ENCODE measurements at places on chromosomes 11 and 22. TPM values are rescaled to one million over a fixed set of nuclear protein-coding genes. Genes with fewer than 3 reads are reported as not detected.

Gene KRTAP5-2
- total RNA-seq: not detected

Gene SLC15A3
- 9.6 TPM for total RNA-seq

Gene GPR83
- total RNA-seq: 0.07 TPM

Gene HEPN1
- not detected for total RNA-seq

Gene WNT7B
- not detected for total RNA-seq

Gene CDK2AP2
- total RNA-seq: 64.1 TPM

Gene CADM1
- 0.91 TPM for total RNA-seq

Gene SLC22A25
- total RNA-seq: not detected

Gene OR52H1
- total RNA-seq: not detected

Gene MAPK12
- total RNA-seq: 8.1 TPM

Gene PNPLA5
- total RNA-seq: not detected

Gene RPS3
- total RNA-seq: 4,569 TPM

- H3K27me3 ChIP-seq: no peaks in the 10 kb centered on the region
- peak; percentile 61 for DNase-seq
- no peak overlapping the region for H3K27ac ChIP-seq
- peaks cover 23% of the 10 kb centered on the region for H3K36me3 ChIP-seq
- H3K4me1 ChIP-seq: peaks cover 8% of the 10 kb centered on the region
Observed at GRCh38 chr11:87097582-87097981, 59.8 kb downstream of the TMEM135 start.

DNA sequence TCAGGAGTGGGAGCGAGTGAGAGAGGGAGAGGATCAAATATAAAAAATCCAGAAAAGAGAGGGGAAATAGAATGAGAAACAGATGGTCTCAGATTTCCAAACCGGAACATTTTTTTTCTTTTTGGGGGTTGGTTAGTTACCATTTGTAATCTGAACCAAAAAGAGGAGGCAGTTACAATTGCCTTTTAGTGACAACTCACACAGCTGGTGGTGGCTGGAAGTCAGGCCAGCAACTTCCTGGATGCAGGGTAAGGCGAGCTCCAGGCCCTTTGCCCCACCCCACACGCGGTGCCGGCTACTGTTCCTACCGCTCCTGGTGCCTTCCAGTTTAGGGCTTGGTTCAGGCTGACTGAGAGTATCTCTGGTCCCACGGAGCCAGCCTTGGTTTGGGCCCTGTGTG lies 21.0 kb upstream of the UBASH3B start:
- H3K4me3 ChIP-seq: no peak overlapping the region
- H3K4me1 ChIP-seq: peaks cover 6% of the 10 kb centered on the region
- peaks cover 2% of the 10 kb centered on the region for H3K27me3 ChIP-seq
- DNase-seq: no peak
- H3K27ac ChIP-seq: no peak overlapping the region

GRCh38 chr22:46052331-46052771 lies 75.4 kb upstream of the WNT7B start:
- peaks cover 3% of the 10 kb centered on the region for H3K36me3 ChIP-seq
- DNase-seq: peak; percentile 6
- peak overlapping the region; percentile 82 for H3K4me3 ChIP-seq
- no peaks in the 10 kb centered on the region for H3K27me3 ChIP-seq

GRCh38 chr11:17145972-17146371 lies 61.8 kb downstream of the PIK3C2A start:
- H3K4me1 ChIP-seq: peaks cover 16% of the 10 kb centered on the region
- DNase-seq: no peak
- H3K36me3 ChIP-seq: peaks cover 37% of the 10 kb centered on the region
- H3K27me3 ChIP-seq: no peaks in the 10 kb centered on the region
- H3K4me3 ChIP-seq: no peak overlapping the region
- H3K27ac ChIP-seq: no peak overlapping the region

GRCh38 chr11:28169816-28170215 lies 61.6 kb downstream of the METTL15 start:
- H3K4me3 ChIP-seq: no peak overlapping the region
- peaks cover 28% of the 10 kb centered on the region for H3K36me3 ChIP-seq
- peaks cover 9% of the 10 kb centered on the region for H3K4me1 ChIP-seq
- no peak overlapping the region for H3K27ac ChIP-seq
- no peaks in the 10 kb centered on the region for H3K27me3 ChIP-seq
- DNase-seq: no peak

- no peak overlapping the region for H3K27ac ChIP-seq
- no peak overlapping the region for H3K4me3 ChIP-seq
- H3K4me1 ChIP-seq: no peaks in the 10 kb centered on the region
- H3K27me3 ChIP-seq: peaks cover 3% of the 10 kb centered on the region
Observed at GRCh38 chr11:116061322-116061721, 557.1 kb upstream of the CADM1 start.

- H3K4me1 ChIP-seq: no peaks in the 10 kb centered on the region
- DNase-seq: no peak
- H3K4me3 ChIP-seq: no peak overlapping the region
- H3K27me3 ChIP-seq: peaks cover 10% of the 10 kb centered on the region
- H3K27ac ChIP-seq: no peak overlapping the region
Observed at GRCh38 chr22:26143806-26144325, 25.4 kb upstream of the SEZ6L start.

- no peaks in the 10 kb centered on the region for H3K27me3 ChIP-seq
- H3K36me3 ChIP-seq: peaks cover 7% of the 10 kb centered on the region
- H3K27ac ChIP-seq: peak overlapping the region; percentile 45
- H3K4me3 ChIP-seq: peak overlapping the region; percentile 82
Observed at GRCh38 chr11:76382209-76382608, 1.1 kb downstream of the GVQW3 start.

DNA sequence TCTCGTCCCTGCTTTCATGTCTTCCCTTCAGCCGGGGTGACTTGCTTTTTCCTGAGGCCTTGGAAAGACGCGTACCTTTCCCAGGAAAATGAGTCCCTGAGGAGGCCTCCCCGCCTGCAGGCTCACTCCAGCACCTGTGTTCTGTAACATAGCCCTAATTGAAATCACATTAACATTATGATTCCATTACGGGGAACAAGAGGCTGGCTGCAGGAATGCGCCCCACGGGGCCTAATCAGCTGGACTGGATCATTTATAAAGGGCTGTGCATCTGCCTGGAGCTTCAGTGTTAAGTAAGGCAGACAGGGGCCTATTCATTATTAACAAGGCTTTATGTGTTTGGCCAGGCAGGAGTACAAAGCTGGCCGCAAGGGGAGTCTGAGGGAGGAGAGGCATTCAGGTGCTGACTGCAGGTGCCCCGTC lies 41.9 kb upstream of the TSPAN18 start:
- no peak overlapping the region for H3K27ac ChIP-seq
- H3K4me3 ChIP-seq: no peak overlapping the region
- H3K27me3 ChIP-seq: peaks cover 4% of the 10 kb centered on the region
- H3K36me3 ChIP-seq: no peaks in the 10 kb centered on the region
- no peak for DNase-seq

GRCh38 chr22:48867891-48868290 lies 959.8 kb downstream of the BRD1 start:
- no peak overlapping the region for H3K27ac ChIP-seq
- no peaks in the 10 kb centered on the region for H3K36me3 ChIP-seq
- no peaks in the 10 kb centered on the region for H3K4me1 ChIP-seq
- no peak for DNase-seq
- H3K4me3 ChIP-seq: no peak overlapping the region
- H3K27me3 ChIP-seq: peaks cover 21% of the 10 kb centered on the region

DNA sequence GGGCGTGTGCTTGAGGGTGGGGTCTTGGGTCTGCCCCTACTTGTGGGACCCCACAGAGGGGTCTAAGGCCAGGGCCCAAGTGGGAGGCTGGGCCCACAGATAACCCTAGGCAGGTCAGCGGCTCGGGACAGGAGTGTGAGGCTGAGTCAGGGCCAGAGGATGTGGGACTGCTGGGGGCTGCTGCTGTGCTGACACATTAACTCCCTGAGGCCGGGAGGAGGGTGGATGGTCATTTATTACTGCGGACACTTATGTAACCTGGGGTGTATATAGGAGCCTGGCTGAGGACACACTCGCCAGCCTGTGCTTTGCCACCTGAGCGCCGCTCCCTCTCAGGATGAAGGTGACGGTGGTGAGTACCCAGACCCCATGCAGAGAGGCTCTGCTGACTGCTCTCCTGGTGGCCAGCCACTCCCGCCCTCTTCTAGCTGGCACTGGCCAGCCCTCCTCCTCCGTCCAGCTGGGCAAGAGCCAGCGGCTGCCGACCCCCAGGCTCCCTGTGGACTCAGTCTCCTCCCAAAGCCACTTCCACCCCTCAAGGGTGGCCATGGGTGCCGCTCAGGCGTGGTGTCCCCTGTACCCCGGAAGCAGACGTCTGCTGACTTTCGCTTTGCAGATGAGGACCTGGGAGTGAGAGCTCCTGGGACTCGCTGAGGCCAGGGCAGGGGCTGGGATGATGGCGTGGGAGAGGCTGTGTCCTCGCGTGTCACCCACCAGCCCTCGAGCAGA lies at the start of gene MIOX:
Gene MIOX, plus strand, starts transcription at position 299 of the 729 bp plus-strand sequence. Its CDS starts 39 bp downstream, at position 338.
- peak; percentile 5 for DNase-seq
- H3K4me3 ChIP-seq: no peak within 1 kb of the TSS
- H3K27me3 ChIP-seq: no peaks in the 10 kb centered on the region
- H3K27ac ChIP-seq: no peak within 1 kb of the TSS
- H3K36me3 ChIP-seq: no peaks in the 10 kb centered on the region
- H3K4me1 ChIP-seq: peaks cover 7% of the 10 kb centered on the region

GRCh38 chr11:118441770-118442275 lies 5.5 kb downstream of the KMT2A start:
- peak overlapping the region; percentile 5 for H3K27ac ChIP-seq
- peaks cover 38% of the 10 kb centered on the region for H3K36me3 ChIP-seq
- H3K4me3 ChIP-seq: peak overlapping the region; percentile 27
- peak; percentile 27 for DNase-seq

DNA sequence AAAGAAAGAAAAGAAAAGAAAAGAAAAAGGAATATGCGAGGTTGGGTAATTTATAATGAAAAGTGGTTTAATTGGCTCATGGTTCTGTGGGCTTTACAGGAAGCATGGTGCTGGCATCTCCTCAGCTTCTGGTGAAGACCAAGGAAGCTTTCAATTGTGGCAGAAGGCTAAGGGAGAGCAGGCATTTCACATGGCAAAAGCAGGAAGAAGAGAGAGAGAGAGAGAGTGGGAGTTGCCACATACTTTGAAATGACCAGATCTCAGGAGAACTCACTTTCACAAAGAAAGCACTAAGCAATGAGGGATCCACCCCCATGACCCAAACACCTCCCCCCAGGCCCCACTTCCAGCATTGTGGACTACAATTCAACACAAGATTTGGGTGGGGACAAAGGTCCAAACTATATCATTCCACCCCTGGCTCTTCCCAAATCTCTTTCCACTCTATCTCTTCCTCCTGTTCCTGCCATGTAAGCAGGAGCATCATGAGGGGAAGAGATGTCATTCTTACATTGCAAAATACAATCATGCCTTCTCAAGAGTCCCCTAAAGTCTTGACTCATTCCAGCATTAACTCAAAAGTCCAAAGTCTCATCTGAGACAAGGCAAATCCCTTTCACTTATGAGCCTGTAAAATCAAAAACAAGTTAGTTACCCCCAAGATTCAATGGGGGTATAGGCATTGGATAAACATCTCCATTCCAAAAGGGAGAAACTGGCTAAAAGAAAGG lies 38.9 kb downstream of the LINC01488 start:
- no peak overlapping the region for H3K4me3 ChIP-seq
- no peak overlapping the region for H3K27ac ChIP-seq
- H3K4me1 ChIP-seq: no peaks in the 10 kb centered on the region

GRCh38 chr11:119249671-119250010 lies 43.5 kb downstream of the CBL start:
- no peaks in the 10 kb centered on the region for H3K27me3 ChIP-seq
- no peak for DNase-seq
- peaks cover 11% of the 10 kb centered on the region for H3K36me3 ChIP-seq
- H3K4me3 ChIP-seq: no peak overlapping the region

- H3K4me3 ChIP-seq: no peak overlapping the region
- H3K27ac ChIP-seq: peak overlapping the region; percentile 71
- H3K4me1 ChIP-seq: peaks cover 8% of the 10 kb centered on the region
- no peak for DNase-seq
- no peaks in the 10 kb centered on the region for H3K27me3 ChIP-seq
- peaks cover 16% of the 10 kb centered on the region for H3K36me3 ChIP-seq
Observed at GRCh38 chr22:19412478-19412877, 19.1 kb downstream of the HIRA start.

- H3K4me3 ChIP-seq: no peak overlapping the region
- no peaks in the 10 kb centered on the region for H3K36me3 ChIP-seq
- no peak for DNase-seq
- H3K4me1 ChIP-seq: no peaks in the 10 kb centered on the region
Observed at GRCh38 chr11:27031754-27032153, 8.9 kb upstream of the BBOX1 start.

- H3K4me3 ChIP-seq: no peak overlapping the region
- H3K27me3 ChIP-seq: no peaks in the 10 kb centered on the region
- H3K4me1 ChIP-seq: peaks cover 11% of the 10 kb centered on the region
Observed at GRCh38 chr11:31433851-31434250, 64.2 kb downstream of the DNAJC24 start.

- no peak overlapping the region for H3K4me3 ChIP-seq
- DNase-seq: no peak
- H3K36me3 ChIP-seq: peaks cover 32% of the 10 kb centered on the region
- no peak overlapping the region for H3K27ac ChIP-seq
- H3K4me1 ChIP-seq: peaks cover 21% of the 10 kb centered on the region
- no peaks in the 10 kb centered on the region for H3K27me3 ChIP-seq
Observed at GRCh38 chr11:47244448-47245350, 3.9 kb downstream of the ACP2 start.

- H3K27me3 ChIP-seq: no peaks in the 10 kb centered on the region
- H3K4me3 ChIP-seq: no peak overlapping the region
- H3K36me3 ChIP-seq: no peaks in the 10 kb centered on the region
- no peaks in the 10 kb centered on the region for H3K4me1 ChIP-seq
Observed at GRCh38 chr11:106670069-106670468, 348.2 kb downstream of the GUCY1A2 start.

GRCh38 chr11:71272161-71272560 lies 19.8 kb upstream of the SHANK2 start:
- H3K36me3 ChIP-seq: no peaks in the 10 kb centered on the region
- peaks cover 2% of the 10 kb centered on the region for H3K27me3 ChIP-seq
- no peaks in the 10 kb centered on the region for H3K4me1 ChIP-seq
- H3K4me3 ChIP-seq: no peak overlapping the region
- H3K27ac ChIP-seq: no peak overlapping the region

- H3K27ac ChIP-seq: no peak overlapping the region
- H3K36me3 ChIP-seq: no peaks in the 10 kb centered on the region
- H3K4me1 ChIP-seq: no peaks in the 10 kb centered on the region
- no peak overlapping the region for H3K4me3 ChIP-seq
- peaks cover 17% of the 10 kb centered on the region for H3K27me3 ChIP-seq
- peak; percentile 65 for DNase-seq
Observed at GRCh38 chr11:45252134-45252856, 33.8 kb downstream of the SYT13 start.

Data from activated CD4-positive, alpha-beta T cell treated with anti-CD3 and anti-CD28 coated beads for 36 hours (primary cell).